ENCODE measurements at places on chromosomes 1 and 21. TPM values are rescaled to one million over a fixed set of nuclear protein-coding genes. Genes with fewer than 3 reads are reported as not detected.
A peak's percentile ranks its signal among the peaks of the same experiment; 100 is the strongest.

DNA sequence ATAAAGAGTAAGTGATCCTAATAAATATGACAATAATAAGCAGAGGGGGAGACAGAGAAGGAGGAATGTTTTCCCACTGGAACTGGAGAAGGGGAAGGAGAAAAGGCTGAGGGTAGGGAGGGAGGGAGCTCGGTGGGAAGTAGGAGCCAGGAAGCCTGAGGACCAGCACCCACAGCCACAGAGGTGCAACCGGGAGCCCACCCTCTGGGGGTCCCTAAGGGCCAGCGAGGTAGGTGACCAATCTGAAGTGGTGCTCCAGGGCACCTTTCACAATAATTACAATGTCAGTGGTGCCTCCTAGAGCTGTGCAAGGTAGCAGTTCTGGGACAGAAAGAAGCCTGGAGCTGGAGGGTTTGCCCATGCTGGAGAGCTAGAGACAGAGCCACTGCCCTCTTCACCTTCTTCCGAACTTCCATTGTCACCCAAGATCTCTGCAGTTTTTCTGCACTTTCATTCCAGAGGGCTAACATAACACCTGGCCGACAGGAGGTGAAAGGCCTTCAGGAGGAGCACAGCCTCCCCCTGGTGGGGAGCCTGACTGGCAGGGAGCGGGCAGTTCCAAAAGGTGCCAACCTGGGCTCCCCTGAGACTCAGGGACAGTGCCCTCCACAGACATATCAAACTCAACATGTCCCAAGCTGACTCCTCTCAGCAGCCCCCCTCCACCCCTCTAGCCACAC lies 4.1 kb upstream of the AHCYL1 start:
- H3K4me3 ChIP-seq: no peak overlapping the region
- H3K27me3 ChIP-seq: peaks cover 2% of the 10 kb centered on the region
- DNase-seq: peak; percentile 41
- no peaks in the 10 kb centered on the region for H3K36me3 ChIP-seq
- peaks cover 21% of the 10 kb centered on the region for H3K4me1 ChIP-seq

GRCh38 chr21:14414932-14415508 lies 32.1 kb upstream of the HSPA13 start:
- peaks cover 2% of the 10 kb centered on the region for H3K27me3 ChIP-seq
- H3K4me3 ChIP-seq: no peak overlapping the region
- no peak overlapping the region for H3K27ac ChIP-seq
- no peaks in the 10 kb centered on the region for H3K4me1 ChIP-seq

DNA sequence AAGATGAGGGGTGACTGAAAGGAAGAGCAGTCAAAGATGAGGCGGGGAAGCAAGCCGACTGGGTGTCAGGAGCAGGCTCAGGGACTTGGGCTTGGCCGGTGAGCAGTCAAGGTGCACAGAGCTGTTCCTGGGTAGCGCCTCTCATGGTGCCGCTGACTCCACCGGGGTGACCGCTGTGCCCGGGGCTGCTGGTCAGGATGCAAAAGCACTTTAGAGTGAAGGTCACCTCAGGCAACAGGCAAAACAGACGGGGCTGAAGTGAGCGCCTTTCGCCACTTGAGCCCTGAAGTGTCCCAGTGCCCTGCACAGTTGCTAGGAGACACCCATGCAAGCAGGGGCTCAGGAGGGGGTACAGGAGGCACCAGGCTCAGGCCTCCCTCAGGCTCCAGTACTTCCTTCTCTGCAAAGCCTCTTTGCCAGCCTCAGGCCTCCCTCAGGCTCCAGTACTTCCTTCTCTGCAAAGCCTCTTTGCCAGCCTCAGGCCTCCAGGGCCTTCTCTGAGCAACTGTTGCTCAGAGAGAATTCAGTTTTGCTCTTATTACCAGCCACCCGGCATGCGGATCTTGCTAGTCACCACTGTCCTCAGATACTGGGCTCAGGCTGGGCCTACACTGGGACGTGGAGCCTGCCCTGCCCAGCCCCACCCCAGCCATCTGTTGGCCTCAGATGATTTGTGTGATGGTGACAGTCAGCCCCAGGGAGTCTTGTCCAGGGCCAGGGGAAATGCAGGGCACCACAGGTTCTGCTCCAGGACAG lies 99.7 kb upstream of the IRF2BP2 start:
- H3K27me3 ChIP-seq: peaks cover 5% of the 10 kb centered on the region
- H3K4me1 ChIP-seq: peaks cover 12% of the 10 kb centered on the region
- H3K36me3 ChIP-seq: no peaks in the 10 kb centered on the region
- no peak overlapping the region for H3K4me3 ChIP-seq

DNA sequence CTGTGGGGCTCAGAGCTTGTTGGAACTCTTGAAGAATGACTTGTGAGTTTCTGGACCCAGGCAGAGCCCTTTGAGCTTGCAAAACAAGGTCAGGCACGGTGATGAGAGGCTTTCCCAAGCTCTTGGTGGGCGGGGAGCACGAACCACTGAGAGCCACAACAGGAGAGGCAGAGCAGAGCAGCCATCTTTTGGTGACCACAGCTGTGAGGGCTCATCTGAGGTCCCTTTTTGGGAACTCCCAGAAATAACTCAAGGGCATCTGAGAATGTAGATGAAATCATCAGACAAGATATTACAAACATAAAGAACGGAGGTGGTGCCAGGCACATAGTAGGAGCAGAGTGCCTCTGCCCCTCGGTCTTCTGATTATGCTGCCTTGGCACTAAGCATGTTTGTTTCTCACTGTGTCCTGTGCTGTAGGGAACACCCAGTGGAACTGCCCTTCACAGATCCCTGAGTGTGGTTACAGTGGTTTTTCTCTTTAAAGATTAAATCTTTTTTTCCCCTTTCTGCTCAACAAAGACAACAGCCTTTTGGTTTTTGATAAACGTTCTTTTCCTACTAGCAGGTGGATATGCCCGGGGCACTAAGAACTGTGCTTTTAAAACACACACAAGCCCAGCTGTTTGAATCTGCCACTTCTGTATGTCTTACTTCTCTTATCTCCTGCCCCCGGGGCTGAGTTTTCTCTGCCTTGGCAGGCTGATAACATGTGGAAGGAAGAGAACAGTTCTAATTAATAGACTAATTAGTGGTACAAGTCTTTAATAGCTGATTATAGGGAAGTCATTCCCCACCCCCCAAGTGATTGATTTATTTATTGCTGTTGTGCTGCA lies 37.7 kb downstream of the CD34 start:
- no peak overlapping the region for H3K27ac ChIP-seq
- H3K4me3 ChIP-seq: no peak overlapping the region
- DNase-seq: no peak
- peaks cover 11% of the 10 kb centered on the region for H3K27me3 ChIP-seq
- H3K36me3 ChIP-seq: peaks cover 3% of the 10 kb centered on the region

DNA sequence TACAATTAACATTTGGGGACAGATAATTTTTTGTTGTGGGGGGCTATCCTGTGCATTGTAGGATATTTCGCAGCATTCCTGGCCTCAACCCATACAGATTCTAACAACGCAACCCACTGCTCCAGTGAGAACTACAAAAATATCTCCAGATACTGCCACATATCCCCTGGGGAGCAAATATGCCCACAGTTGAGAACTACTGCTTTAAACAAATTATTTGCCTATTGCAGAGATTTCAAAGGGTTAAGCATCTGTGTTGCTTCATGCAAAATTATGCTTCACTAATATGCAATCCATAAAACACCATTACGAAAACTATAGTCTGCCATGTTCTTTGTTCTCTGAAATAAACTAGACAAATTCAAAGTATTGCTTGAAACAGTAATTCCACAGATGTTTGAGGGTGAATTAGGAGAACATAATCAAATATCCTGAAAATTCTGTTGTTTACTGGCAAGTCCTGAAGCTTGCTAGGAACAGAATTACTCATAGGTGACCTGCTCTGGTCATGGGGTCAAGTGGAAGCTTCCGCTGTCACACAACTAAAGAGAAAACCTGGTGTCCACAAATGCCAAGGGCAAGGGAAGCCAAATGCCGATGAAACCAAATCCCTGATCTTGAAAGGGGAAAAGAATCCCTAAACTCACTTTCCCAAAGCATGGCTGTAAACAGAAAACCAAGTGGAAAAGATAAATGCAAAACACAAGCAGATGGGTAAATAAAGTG lies 149.4 kb downstream of the RERE start:
- DNase-seq: no peak
- peak overlapping the region; percentile 49 for H3K27ac ChIP-seq
- H3K27me3 ChIP-seq: no peaks in the 10 kb centered on the region
- H3K4me3 ChIP-seq: no peak overlapping the region

DNA sequence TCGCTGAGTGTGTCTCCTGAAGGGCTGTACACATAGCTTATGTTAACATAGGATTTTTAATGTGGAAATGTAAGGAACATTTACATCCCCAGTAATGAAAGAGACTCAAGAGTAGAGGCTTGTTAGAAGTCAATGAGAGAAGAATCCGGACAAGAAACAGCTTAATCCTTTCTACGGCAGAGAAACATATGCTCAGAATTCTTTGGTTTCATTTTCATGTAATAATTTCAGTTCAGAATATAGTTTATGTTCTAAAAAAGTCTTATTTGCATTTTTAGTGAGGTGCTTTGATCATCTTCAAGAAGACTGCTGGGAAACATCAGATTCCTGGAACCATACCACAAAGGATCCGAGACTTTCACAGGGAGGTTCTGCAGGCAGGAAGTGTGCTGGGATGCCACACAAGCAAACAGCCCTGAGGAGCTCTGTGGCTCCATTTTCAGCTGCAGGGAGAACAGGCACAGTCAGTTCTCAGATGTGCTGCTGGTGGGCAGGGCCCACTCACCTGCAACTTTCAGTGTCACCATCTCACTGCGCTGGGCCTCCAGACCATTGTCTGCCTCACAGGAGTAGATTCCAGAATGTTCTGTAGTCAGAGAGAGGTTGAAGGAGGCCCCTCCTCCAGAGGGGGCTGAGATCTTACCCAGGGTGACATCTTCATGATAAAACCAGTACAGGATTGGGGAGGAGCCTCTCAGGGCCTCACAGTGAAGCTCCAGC lies 28.4 kb downstream of the FCRL5 start:
- H3K4me1 ChIP-seq: no peaks in the 10 kb centered on the region
- no peaks in the 10 kb centered on the region for H3K36me3 ChIP-seq
- no peaks in the 10 kb centered on the region for H3K27me3 ChIP-seq
- DNase-seq: no peak

The ELF3 gene
- 0.56 TPM for total RNA-seq

The PRDX6 gene
- total RNA-seq: 189 TPM

- H3K36me3 ChIP-seq: no peaks in the 10 kb centered on the region
- no peak overlapping the region for H3K4me3 ChIP-seq
- H3K27me3 ChIP-seq: no peaks in the 10 kb centered on the region
- DNase-seq: no peak
These were observed 24.6 kb downstream of the DNASE2B start for GRCh38 chr1:84422909-84423308.

DNA sequence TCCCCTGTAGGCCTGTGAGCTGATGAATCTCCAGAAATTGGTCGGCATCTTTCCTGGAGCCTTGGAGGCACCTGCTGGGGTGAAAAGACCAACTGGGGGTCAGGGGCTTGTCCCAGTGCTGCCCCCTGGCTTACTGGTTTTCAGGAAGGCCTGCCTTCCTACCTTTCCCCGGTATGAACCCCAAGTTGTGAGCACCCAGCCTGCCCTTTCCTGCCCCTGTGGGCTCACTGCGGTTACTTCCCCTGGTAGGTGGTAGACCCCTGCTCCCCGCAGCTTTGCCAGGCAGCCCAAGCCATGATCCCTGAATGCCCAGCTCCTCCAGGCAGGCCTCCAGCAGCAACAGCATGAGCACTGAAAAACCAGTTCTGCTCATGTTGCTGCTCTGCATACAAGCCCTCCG lies 10.2 kb downstream of the DMRTB1 start:
- H3K27me3 ChIP-seq: peaks cover 4% of the 10 kb centered on the region
- H3K36me3 ChIP-seq: no peaks in the 10 kb centered on the region
- H3K4me3 ChIP-seq: no peak overlapping the region
- H3K27ac ChIP-seq: no peak overlapping the region

DNA sequence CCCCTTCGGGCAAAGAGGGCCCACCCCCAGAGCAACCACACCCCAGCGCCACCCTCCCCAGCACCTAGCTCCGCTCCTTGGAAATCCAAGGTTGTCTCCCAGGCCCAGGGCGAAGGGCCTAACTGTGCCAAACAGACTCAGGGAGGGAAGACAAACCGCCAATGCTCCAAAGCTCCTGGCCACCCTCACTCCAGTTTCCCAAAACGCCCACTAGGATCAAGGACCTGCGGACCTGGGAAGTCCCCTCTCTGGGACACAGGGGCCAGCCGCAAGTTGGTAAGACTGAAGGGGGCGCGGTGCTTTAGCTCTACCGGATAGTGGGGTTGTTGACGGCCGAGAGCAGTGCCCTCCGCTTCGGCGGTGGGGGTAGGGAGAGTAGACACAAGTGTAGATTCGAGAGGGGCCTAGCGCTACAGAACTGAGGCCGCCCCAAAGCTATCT lies 581 bp downstream of the IRF6 start:
- peaks cover 25% of the 10 kb centered on the region for H3K4me1 ChIP-seq
- H3K27ac ChIP-seq: no peak overlapping the region
- no peaks in the 10 kb centered on the region for H3K36me3 ChIP-seq
- peaks cover 11% of the 10 kb centered on the region for H3K27me3 ChIP-seq
- peak overlapping the region; percentile 86 for H3K4me3 ChIP-seq
